ENCODE measurements at places on chromosomes 12 and 14. TPM values are rescaled to one million over a fixed set of nuclear protein-coding genes. Genes with fewer than 3 reads are reported as not detected.

DNA sequence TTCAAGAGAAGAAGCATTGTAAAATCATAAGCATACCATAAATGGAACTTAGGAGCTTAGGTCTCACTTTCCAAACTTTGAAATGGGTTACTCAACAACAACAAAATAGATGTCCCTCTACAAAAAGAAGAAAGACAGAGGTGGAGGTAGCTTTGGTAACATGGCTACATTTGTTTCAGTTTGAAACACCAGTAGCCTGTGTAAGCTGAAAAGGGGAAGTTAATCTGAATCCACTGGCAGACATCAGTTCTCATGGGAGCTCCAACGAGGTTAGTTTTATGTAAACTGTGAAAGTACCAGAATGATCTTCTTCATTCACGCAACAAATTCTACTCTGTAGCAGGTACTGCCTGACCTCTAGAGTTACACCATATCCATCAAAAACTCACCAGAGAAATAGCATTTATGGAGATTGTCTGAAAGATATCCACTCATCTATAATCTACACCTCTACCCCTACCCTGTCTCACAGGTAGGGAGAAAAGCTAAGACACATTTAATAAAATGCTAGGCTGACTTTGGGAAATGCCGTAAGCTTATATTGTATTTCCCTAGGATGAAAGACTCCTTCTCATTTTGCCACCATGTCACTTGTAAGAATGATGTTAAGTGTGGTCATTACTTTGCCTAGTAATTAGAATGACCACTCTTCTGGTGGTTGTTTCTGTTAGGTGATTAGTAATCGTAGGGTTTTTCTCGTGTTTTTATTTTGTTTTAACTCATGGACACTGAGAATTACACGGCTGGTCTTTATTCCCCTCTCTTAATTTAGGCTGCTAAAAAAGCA lies 224.1 kb downstream of the ASCL1 start:
- DNase-seq, result no peak

HVCN1 gene
- total RNA-seq, result 7.6 TPM

KHNYN gene
- total RNA-seq, result 41.7 TPM

DNA sequence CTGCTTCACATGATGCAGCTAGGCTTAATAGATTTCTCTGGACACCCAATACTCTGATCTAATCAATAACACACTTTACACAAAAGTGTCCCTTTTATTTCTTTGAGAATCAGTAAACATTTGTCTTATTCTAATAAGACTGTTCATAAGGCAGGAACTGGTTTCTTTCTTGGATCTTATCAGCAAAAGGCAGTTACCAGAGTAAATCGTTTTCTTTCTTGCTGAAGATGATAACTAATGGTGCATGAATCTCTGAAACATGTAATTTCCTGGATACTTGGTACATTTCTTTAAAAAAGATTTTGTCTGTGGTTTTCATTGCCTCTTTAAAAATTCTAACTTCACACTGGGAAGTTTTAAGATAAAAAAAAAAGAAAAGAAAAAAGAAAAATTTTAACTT lies 39.6 kb downstream of the WIF1 start:
- DNase-seq, result no peak

- DNase-seq, result no peak
Observed at GRCh38 chr12:54052438-54053002, 1.1 kb upstream of the HOXC4 start.

TOMM20L gene
- not detected for total RNA-seq

- no peak for DNase-seq
Observed at GRCh38 chr14:93029911-93030508, 85.7 kb downstream of the ITPK1 start.

- no peak for DNase-seq
Observed at GRCh38 chr14:68271913-68272391, 452.4 kb downstream of the RAD51B start.

- DNase-seq, result no peak
Observed at GRCh38 chr12:85394809-85395208, 114.8 kb downstream of the ALX1 start.

GRCh38 chr12:15982471-15982870 lies 71.3 kb downstream of the DERA start:
- no peak for DNase-seq

GRCh38 chr14:89093083-89093730 lies 268.8 kb downstream of the TTC8 start:
- DNase-seq, result no peak

GPN3 gene
- 17.4 TPM for total RNA-seq

- DNase-seq, result no peak
Observed at GRCh38 chr14:34583525-34583924, 44.0 kb upstream of the EAPP start.

- no peak for DNase-seq
Observed at GRCh38 chr12:11171969-11172675, 1.1 kb downstream of the SMIM10L1 start.

DNA sequence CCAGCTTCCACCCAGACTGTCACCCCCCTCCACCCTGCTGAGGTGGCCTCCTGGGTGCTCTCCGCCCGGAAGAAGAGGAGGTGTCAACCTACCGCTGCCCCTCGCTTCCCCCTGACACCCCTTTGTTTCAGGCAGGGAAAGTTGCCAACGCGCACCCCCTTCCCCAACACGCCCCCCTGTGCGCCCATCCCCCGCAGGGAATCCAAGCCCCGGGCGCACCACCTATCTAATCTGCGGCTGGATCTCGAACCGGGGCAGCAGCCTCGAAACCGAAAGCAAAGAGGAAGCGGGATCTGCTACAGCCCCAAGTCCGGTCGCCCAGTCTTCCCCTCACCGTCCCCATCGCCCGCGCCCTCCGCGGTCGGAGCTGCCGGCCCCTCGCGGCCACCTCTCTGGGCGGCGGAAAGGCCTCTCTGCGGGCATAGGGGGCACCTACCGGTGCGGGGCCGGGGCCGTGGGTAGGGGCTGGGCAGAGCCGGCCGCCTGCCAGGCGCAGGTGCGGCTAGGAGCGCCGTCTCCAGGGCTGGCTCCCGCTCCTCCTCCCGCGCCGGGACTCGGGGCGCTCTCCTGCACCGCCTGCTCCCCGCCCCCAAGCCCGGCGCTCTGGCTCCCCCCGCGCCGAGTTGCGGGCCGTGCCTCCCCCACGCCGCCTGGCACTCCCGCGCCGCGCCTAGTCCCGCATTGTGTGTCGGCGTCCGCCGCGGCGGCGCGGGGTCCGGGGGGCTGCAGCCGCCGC lies 18.3 kb upstream of the PLEKHH1 start:
- DNase-seq, result no peak

BCL2L2 gene
- 31.7 TPM for total RNA-seq

TEX52 gene
- not detected for total RNA-seq

DNA sequence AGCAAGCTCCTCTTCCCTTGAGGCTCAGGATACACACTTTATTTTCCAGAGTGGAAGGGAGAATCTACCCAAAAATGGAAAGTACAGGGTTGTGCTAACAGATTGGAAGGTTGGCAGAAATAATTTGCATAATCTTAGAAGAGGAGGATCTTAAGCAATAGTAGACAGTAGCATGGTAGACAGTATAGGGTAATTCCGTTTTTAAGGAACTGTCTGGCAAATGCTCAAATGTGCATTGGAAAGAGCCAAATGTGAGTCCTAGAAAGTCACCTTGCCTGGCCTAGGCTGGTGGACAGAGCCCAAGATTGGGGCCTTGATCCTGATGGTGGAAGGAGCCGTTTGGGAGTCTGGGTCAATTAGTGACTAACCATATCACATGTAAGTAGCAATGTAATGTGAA lies 13.1 kb upstream of the CARMIL3 start:
- no peak for DNase-seq

HOXC12 gene
- not detected for total RNA-seq

GRCh38 chr14:33056213-33056612 lies 117.5 kb downstream of the NPAS3 start:
- DNase-seq, result no peak

ZFYVE1 gene
- 19.2 TPM for total RNA-seq

DNA sequence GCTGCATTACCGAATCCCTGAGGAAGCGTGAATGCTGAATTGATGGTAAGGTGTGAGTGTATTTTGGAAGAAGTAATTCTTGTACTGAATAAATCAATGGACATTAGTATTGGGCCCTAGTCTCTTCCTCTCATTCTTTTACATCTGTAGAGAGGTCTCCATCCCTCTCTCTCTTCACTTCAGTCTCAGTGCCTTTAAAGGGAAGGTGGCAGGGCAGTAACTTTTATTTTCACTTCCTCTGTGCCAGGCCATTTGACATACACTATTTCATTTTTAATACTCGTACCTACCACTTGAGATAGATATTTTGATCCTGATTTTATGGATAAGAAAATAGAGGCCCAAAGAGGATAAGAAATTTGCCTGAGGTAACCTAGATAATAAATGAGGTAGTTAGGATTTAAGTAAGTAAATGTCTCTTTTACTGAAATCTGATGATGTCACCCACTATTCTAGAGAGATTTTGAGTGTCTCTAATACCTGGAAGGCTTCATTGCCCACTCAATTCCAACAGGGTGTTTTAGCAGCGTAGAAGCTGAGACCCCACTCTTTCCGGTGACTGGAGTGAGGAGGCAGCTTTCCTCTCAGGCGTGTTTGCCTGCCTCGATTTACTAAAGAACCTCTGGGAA lies 177.9 kb upstream of the PRICKLE1 start:
- no peak for DNase-seq

DNA sequence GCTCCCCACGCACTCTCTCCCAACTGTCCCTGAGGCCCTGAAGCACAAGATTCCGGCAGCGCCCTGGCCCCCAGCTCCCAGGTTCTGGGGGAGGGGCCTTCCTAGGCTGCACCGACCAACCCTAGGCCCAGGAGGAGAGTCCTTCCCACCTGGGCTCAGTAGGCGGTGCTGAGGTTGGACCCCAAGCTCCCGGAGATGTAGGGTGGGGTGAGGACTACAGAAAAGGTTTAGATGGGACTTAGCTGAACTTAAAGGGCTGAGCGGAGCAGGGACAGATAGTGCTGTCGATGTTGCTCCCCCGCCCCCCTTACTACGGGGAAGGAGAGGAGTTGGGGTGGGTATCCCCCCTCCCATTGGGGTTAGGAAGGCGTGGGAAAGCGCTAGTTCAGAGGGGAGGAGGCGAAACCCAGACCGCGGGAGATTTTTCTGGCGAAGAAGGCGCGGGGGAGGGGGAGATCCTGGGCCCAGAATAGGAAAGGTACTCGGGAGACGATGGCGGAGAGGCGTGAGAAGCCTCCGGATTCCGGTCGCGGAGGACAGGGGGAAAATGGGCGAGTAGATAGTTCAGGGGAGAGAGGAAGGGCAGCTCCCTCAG lies 4.2 kb upstream of the BAZ2A start:
- no peak for DNase-seq

DNA sequence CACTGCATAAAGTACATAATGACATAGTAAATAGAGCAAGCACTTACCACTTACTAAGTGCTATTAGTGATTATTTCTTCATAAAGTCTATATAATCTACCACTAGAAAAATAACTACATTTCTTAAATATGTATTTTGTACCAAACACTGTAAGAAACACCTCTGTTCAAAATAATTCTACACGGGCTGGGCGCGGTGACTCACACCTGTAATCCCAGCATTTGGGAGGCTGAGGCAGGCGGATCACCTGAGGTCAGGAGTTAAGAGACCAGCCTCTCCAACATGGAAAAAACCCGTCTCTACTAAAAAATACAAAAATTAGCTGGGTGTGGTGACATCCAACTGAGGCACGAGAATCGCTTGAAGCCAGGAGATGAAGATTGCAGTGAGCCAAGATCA lies 38.9 kb downstream of the ATG2B start:
- no peak for DNase-seq

DNA sequence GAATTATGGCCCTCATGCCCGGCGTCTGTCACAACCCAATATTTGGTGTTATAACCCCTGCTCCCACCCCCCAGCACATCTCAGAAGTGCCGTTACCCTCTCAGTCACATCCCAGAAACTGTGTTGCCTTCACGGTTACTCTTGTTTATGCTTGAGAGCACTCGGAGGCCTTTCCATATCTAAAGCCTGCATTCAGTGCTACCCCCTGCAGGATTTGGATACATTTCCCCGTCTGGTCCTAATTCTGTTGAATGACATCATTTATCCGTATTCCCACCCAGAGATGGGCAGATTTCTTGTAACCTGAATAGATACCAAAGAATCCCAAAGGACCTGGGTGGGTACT lies 19.1 kb upstream of the FOS start:
- no peak for DNase-seq

- no peak for DNase-seq
Observed at GRCh38 chr12:15856097-15856982, 25.8 kb upstream of the STRAP start.

GRCh38 chr12:96167492-96167891 lies 26.7 kb upstream of the ELK3 start:
- no peak for DNase-seq

DNA sequence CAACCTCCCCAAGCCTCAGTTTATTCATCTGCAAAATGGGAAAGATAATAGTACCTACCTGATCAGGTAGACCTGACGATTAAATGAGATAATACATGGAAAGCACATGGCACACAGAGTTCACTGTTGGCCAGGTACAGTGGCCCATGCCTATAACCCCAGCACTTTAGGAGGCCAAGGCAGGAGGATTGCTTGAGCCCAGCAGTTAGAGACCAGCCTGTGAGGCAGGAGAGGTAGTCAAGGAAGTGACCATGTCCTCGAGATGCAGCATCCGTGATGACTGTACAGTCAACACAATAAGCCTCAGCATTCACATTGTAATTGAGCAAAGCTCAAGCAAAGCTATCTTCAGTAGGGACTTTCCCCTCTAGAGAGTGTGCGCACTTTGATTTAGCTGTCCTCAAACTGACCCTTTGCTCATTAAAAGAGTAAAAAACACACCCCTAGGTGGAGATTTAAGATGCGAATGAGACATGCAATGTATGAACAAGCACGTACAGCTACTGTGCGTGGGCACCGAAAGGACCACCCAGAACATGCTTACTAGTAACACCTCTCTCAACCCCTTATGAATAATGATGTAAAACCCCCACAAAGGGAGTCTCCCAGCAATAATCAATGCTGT lies 9.9 kb downstream of the ISCU start:
- no peak for DNase-seq

DNA sequence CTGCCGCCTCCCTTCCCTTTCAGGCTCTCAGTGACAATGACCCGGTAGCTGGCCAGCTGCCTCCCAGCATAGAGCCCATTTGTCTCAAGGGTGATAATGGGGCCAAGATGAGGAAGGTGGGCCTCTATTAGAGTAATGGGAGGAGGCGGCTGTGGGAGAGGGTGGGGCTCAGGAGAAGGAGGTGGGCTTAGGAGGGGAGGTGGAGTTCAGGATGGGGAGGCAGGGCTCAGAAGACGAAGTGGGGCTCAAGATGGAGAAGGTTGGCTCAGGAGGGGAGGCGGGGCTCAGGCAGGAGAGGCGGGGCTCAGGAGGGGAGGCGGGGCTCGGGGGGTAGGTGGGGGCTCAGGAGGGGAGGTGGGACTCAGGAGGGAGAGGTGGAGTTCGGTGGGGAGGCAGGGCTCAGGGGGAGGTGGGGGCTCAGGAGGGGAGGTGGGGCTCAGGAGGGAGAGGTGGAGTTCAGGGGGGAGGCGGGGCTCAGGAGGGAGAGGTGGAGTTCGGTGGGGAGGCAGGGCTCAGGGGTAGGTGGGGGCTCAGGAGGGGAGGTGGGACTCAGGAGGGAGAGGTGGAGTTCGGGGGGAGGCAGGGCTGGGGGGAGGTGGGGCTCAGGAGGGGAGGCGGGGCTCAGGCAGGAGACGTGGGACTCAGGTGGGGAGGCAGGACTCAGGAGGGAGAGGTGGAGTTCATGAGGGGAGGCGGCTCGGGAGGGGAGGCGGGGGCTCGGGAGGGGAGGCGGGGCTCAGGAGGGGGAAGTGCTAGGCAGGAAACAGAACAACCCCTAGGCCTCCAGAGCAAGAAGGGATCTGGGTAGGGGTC lies 36.8 kb downstream of the IQSEC3 start:
- DNase-seq, result no peak
